Lung microvascular endothelial cell (primary cell): ENCODE measurements at places on chromosomes 1 and 21.

DNA sequence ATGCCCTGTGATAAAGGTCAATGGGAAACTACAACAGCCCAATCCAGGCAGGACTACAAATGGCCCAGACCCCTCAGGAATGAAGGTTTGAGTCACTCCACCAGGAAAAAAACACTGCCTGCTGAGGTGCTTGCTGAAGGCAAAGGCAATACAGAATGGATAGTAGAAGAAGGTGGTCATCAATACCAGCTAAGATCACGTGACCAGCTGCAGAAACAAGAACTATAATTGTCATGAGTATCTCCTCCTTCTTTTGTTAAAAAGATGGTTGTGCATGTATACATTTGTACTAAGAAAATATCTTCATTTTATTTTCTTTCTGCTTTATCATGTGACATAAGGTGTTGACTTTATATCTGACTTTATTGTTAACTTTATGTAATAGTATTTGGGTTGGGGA is 23.4 kb upstream of the ZNF644 start:
- no peak for DNase-seq

- peak; percentile 78 for DNase-seq
Measured at GRCh38 chr1:31648190-31648589, 3.5 kb upstream of the PEF1 start.

- DNase-seq: no peak
Measured at GRCh38 chr1:148161053-148161901, 9.2 kb upstream of the NBPF11 start.

- DNase-seq: peak; percentile 63
Measured at GRCh38 chr1:163094589-163094988, 25.4 kb downstream of the RGS4 start.

GRCh38 chr21:31886915-31887314 is 14.1 kb downstream of the HUNK start:
- DNase-seq: no peak

GRCh38 chr1:93459126-93459525 is 11.2 kb downstream of the FNBP1L start:
- no peak for DNase-seq

DNA sequence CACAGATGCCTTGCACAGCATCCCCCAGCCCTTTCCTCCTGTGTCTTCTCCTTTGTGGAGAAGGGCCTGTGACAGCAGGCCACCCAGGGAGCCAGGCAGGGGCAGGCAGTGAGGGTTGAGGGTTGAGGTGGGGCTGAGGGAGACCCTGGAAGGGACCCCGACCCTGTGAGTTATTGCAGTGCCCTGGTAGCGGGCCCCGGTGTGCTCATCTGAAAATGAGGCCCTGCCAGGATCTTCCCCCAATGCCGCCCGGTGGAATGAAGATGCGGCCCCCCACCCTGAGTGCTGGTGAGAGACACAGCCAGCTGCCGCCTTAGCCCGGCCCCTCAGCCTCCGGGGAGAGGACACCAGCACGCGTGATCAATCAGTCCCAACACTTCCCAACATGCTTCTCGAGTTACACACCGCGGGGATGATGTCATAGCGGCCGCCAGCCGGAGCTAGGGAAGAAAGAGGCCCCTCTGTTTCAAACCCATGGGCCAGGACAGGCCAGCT is 36.2 kb upstream of the ACTRT2 start:
- DNase-seq: no peak

DNA sequence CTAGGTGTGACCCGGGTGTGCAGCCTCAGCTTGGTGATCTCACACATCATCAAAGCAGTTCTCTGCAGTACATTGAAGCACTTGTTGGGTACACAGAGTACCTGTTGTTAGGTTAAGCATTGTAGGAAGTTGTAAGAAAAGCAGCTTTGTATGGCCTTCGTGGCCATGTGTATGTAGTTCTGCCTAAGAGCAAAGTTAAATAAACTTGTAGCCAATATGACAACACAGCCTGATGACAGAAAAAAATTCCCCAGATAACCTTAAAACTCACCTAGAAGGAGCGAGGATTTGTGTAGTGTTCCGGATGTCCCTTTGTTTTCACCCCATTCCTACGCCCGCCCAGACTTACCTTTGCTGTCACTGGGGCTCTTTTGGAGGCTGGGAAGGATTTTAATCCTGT is 48.0 kb downstream of the DISC1 start:
- no peak for DNase-seq

GRCh38 chr1:57281324-57281723 is 142.5 kb downstream of the DAB1 start:
- no peak for DNase-seq

GRCh38 chr1:181660621-181661020 is 177.3 kb downstream of the CACNA1E start:
- no peak for DNase-seq

DNA sequence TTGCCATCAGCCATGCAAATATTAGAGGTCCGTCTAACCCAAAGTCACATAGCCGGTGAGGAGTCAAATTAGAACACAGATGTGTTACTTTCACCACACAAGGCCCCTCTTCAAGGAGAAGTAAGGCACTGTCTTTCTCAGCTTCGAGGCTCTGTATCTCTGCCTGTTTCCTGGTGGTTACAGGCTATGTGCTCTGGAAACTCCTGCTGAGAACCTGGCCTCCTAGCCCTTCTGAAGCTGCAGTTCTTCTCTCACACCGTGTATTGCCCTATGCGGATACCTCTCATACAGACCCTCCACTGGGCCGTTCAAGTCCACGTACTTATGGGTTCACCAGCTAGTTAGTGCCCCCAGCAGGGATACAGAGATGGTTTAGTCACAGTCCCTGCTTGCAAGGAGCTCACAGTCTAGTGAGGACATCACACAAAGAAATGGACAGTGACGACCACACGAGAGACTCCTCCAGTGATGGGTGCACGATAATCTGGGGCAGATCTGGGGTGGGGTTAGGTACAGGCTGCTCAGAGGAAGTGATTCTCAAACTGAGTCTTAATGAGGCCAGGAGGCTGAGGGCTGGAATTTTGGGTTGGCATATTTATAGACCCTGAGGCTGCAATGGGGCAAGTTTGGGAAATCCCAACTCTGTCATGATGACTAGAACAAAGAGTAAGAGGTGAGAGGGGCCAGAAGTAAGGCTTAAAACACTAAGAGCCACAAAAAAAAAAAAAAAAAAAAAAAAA is 22.8 kb upstream of the ELOA start:
- DNase-seq: no peak

DNA sequence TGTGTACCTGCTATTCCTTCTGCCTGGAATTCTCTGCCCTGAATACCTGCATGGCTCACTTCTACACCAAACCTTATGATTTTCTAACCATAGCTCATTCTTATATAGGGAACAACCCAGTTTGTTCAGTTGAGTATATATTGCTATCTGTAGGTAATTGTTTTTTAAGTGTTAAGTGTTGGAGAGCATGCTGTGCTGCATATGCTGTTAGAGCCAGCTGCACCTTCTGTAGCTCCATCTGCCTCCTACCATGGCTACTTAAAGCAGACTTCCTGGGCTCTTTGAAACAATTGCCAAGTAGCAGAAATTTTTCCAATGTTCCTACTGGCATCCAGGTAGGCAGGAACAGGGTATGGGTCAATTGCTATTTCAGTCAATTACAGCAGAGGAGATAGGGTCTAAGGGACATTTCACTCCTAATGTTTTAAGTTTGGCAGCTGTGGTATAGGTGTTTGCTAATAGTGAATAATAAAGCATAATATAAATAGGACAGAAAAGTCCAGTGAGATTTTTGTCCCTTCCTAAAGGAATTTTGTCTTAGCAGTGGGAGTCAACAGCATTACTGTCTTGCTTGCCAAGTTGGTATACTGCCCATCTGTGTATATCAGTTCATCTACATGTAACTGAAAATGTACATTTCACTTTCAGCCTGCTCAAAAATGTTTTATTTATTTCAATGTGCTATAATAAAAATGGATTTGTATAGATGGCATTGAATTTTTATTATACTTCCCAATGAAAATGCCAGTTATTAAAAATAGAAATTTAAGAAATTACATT is 34.0 kb upstream of the C1orf115 start:
- no peak for DNase-seq

DNA sequence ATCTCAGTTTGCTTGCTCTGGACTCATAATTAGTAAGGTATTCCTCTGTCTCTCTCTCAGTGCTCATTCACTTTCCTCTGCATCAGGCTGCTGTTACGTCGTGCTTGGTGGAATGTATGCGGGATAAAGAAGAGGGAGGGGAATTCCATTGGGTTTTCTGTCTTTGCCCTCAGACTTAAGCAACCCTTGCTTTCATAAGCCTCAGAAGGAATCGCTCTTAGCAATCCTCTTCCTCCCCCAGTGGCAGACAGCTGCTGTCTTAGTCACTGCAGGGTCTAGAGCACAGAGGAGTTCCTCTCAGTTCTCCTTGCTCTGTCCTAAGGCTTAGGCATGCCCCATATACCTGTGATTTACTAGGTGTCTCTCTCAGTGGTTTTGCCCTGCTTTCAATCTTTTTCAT is 19.1 kb upstream of the NTMT2 start:
- no peak for DNase-seq

GRCh38 chr1:218275823-218276222 is 9.3 kb upstream of the RRP15 start:
- no peak for DNase-seq

DNA sequence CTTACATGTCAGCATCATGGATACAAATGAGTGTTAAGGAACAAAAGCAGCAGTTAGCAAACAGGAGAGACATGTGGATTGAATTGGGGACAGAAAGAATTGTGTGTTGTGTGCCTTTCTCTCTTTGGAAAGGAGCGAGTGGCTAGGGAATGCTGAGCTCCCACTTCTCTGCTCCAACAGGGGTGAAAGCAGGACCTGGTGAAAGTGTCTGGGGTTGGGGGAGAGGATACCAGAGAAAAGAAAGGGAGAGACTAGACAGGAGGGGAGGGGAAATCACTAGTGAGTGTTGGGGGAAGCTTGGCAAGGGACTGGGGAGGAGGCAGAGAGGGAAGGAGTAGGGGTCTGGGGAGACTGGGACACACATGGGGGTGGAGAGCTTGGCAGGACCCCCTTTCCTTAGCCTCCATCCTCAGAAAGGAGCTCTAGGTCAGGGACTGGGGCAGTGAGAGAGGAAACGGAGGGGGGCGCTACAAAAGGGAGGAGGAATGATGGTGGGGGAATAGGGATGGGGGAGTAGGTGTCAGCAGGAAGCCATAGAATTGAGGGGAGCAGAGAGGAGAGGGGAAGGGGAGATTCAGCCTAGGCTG is 2.2 kb downstream of the KIRREL1 start:
- DNase-seq: no peak

DNA sequence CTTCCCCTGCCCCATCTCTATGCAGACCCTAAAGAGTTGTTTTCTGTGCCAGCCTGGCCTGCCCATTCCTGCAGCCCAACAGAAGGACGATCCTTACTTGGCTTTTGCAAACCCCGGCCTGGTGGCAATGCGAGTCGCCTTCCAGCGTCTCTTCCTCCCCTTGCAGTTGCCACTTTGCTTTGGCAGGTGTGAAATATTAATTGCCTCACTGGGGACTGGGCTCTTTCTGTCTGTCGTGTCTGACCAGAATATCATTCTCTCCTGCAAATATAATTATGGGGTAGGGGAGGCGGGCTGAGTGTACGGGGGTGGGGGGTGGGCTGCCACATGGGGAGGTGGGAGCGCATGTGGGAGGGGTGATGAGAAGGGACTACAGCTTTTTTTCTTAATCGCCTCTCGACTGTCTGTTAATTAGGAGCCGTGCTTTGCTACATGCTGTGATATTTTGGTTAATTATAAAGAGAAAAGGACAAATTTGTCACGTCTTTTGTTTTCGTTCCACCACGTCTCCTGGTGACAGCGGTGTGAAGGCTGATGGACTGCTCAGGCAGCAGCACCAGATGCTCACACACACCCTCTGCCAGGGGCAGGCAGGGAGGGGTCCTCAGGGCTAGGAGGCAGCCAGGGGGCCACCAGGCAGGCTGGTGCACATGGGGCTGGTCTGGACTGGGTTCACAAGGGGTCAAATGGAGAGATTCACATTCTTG is 80.1 kb upstream of the CD34 start:
- no peak for DNase-seq
